ENCODE measurements at places on chromosomes 3 and 15. TPM values are rescaled to one million over a fixed set of nuclear protein-coding genes. Genes with fewer than 3 reads are reported as not detected.

DNA sequence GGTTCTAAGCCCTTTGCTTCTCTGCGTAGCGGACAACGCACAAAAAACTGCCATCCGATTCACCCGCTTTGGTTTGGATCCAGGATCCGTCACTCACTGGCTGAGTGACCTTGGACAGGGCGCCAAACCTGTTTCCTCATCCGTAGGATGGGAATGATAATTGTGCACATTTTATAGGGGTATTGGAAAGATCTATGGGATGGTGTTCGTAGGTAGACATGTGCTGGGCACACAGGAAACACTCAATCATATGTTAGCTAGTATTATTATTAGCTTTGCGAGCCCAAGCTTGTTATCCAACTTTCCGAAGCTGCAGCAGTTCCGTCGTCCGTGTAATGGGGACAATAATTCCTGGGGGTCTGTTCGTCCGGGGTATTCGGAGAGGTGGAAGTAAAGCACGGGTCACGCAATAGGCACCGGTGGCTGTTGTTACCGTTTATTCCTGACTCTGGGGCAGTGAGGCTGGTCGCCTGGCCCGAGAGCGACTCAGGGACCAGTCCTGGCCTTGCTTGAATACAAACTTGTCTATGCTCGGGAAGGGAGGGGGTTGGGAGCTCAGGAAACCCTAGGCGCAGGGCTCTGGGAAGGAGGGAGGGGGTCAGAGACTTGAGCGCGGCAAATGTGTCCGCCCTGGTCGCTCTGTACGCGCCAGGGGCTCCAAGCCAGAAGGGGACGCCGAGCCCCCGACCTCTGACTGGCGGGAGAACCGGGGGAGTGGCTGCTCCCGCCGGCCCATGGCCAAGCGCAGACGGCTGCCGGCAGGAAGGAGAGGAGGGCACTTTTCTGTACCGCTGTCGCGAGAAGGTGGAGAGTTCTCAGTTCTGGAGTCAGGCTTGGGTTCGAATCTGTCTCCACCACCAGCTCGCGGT lies 1.3 kb downstream of the SPSB4 start:
- DNase-seq, result no peak

DNA sequence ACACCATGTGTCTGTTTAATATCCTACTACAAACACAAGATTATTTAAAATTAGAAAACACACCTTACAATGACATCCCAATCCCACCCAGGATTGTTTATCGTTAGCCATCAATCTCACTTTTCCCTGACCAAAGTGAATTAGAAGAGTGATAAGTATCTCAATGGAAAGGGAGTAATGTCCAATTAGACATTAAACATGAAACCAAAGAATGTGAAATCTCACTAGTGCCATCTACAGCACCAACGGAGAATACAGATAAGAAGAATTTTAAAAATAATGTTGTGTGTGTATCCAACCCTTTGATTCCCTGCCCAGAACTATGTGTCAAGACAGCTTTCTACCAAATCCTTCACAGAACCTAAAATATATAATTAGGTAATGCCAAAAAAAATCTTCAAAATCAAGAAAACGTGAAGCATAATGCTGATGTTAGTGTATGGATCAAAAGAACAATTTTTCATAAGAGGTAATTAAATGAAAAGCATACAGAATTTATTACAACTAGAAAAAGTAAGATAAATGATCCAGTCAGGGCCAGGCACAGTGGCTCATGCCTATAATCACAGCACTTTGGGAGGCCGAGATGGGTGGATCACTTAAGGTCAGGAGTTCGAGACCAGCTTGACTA lies 64.2 kb downstream of the SCAPER start:
- DNase-seq, result no peak

DNA sequence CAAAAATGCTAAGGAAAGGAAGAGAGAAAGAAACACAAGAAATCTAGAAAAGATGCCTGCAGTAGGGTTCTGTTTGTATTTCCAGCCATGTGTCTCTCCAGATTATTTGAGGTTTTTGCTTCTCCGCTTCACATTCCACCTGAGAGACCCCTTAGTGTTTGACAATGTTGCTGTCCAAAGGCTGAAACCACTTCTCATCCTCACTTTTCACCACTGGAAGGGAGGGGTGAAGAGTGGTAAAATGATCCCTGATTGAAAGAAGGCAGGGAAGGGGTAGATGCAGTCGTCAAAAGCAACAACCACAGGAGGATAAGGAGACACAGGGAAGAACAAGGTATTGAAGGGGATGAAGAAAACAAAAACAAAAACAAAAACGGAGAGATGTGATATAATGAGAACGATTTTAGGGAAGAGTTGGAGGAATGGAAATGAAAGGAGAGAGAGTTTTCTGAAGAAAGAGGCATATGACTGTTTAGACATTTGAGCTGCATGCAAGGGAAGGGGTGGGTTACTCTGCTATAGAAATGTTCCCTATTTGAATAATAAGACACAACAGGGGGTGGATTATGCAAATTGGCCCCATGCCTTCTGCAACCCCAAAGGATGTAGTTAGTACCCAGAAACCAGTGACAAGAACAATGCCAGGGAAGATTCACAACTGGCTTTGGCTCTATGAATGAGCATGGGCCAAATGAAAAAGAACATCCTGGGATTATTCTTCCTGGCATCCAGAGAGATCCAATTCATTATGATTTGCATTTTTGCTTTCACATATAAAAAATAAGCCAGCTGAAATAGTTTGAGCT lies 235.9 kb downstream of the GAP43 start:
- DNase-seq, result no peak

GRCh38 chr3:65326574-65326973 lies 638.8 kb upstream of the ADAMTS9 start:
- no peak for DNase-seq

GRCh38 chr3:168117059-168117458 lies 21.3 kb upstream of the GOLIM4 start:
- no peak for DNase-seq

- DNase-seq, result no peak
These were observed 48.2 kb upstream of the MUC4 start for GRCh38 chr3:195859846-195860411.

UPK1B gene
- total RNA-seq, result not detected

ATP13A5 gene
- total RNA-seq, result not detected

VEPH1 gene
- 0.78 TPM for total RNA-seq

DNA sequence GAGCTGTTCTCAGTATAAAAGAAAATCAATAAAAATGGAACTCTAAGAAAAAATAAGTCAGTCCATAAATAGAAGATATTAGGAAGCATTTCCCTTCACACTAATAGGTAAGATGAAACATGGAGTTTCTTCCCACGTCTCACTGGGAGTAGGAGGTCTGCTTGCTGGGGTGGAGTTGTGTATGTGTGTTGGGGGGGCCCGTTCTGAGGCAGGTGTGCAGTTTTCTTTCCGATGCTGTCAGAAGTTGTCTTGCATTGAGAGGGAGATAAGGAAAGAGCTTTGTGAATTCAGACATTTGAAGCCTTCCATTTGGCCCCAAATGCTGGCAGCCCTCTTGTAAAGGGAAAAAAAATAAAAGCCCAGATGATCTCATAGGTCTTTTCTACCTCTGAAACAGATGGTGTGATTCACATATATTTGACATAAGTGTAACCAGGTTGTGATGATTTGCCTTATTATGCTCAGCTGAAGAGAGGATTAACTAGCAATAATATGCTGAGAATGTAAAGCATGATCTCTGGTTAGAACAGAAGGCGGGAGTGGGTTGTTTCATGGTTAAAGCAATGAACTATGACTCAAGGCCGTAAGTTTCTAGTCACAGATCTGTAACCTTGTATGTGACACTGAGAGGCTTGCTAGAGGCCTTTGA lies 8.8 kb downstream of the RASGRP1 start:
- DNase-seq, result no peak

LACTB gene
- total RNA-seq, result 22.3 TPM

ZCWPW2 gene
- 2.1 TPM for total RNA-seq

SOX14 gene
- total RNA-seq, result not detected

DNA sequence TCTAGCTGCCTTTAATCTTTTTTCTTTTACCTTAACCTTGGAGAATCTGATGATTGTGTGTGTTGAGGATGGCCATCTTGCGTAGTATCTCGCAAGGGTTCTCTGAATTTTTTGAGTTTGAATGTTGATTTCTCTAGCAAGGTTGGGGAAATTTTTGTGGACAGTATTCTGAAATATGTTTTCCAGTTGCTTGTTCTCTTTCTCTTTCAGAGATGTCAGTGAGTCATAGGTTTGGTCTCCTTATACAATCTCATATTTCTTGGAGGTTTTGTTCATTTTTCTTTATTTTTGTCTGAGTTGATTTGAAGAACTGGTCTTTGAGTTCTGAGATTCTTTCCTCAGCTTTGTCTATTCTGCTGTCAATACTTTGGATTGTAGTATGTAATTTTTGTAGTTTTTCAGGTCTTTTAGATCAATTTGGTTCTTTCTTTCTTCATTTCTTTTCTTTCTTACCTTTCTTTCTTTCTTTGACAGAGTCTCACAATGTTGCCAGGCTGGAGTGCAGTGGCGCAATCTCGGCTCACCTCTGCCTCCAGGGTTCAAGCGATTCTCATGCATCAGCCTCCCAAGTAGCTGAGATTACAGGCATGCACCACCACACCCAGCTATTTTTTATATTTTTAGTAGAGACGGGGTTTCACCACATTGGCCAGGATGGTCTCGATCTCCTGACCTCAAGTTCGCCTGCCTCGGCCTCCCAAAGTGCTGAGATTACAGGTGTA lies 366.4 kb upstream of the RASGRP1 start:
- no peak for DNase-seq

- DNase-seq, result no peak
These were observed 200.2 kb upstream of the DPH6 start for GRCh38 chr15:35746121-35746520.

GRCh38 chr3:141498598-141499223 lies 11.9 kb downstream of the RASA2 start:
- peak; percentile 83 for DNase-seq

DNA sequence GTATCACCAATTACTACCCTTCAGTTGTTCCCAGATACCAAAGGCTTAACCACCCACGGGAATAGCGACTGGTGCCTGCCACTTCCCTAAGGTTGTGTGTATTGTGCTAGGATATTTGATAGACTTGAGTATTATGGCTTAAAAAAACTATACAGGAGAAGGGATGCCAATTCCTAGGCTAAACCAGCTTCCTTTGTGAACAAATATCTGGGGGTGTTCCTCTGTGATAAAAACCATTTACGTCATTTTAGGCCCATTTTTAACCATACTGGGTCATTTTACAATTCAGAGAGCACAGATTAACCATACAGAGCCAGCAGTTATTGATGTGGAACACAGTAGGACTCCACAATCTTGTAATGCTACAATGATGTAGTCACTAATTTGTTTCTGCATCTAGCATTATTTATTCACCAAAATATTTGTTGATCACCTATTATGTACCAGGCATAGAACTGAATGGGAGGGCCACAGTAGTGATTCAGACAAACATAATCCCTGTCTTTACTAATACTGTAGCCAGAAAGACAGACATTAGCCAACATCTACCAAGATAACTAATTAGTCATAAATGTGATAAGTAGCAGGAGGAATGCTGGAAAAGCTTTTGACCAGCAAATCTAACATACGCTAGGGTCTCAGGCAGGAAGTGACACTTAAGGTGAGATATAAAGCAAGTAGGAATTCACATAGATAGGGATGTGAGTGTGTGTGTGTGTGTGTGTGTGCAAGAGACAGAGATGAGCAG lies 184.8 kb downstream of the MECOM start:
- DNase-seq, result no peak

EFCC1 gene
- 1.7 TPM for total RNA-seq

Measured in cardiac septum (tissue), 1 donor.